ENCODE measurements at places on chromosomes 5 and 9. TPM values are rescaled to one million over a fixed set of nuclear protein-coding genes. Genes with fewer than 3 reads are reported as not detected.

DNA sequence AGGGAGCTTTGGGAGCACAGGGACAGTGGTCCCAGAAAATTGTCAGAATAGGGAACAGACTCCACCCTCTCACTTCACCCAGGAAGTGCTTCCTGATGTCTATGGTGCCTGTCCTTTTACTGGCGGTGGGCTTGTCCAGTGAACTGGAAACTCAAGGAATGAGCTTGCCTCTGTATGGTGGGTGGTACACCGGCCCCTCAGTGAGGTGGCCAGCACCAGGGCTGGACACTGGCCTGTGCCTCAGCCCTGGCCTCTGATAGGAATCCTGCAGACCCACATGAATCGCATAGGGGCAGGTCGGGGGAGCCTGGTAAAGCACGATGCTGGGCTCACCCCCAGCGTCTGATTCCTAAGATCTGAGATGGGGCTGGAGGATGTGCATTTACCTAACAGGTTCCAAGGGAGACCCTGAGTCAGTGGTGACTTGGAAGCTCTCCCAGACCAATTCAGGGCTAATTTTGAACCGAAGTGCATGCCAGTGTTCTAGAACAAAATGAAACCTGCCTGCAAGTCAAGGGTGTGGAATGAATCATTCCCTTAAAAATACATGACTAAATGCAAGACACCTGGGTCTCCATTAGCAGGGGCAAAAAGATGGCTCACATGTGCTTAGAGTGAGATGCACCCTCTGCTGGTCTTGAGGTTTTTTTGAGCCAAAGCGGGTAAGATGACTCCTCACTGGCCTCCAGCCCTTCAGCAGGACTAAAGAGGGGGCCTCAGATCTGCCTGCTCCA lies 178.3 kb downstream of the HSPA4 start:
- no peak for DNase-seq

The ZBED3 gene
- total RNA-seq = 2.6 TPM

DNA sequence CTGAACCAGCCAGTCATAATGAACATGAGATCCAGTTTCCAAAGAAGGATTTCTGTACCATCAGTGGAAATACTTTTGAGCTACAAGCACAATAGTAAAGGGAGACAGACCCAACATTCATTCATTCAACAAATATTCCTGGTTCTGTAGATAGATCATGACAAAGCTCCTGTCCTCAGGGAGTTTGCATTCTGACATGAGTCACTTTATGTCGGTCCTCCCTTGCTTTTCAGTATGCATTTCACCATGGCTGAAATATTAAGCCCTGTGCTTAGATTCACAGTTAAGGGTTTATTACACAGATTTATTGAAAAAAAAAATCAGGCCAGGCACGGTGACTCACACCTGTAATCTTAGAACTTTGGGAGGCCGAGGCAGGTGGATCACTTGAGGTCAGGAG lies 5.4 kb upstream of the MYOT start:
- DNase-seq = no peak

The ADGRD2 gene
- total RNA-seq = not detected

DNA sequence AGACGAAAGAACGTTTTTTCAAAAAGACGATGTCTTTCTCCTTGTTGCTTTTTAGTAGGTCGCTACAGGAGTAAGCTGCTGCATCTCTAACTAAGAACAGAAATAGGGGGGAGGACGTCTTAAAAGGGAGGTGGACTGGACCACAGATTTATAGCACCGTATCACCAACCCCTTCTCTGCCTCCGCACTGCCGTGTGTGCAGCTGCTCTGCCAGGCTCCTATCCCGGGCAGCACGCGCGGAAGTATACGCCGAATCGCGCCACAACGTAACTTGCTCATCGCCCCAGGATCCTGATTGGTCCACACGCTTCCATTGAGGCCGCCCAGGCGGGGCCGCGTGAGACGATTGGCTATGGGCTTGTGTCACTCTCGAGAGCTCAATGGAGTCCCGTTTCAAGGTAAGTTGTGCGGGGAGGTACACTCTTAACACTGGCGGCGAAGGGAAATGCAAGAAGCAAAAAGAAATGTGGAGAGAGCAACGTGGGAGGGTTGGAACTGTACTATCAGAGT lies at the start of gene ELAVL2:
Gene ELAVL2 (minus strand): TSS at position 121 of the 510 bp plus-strand sequence. CDS start 64,006 bp downstream, outside the sequence.
- peak; percentile 80 for DNase-seq

DNA sequence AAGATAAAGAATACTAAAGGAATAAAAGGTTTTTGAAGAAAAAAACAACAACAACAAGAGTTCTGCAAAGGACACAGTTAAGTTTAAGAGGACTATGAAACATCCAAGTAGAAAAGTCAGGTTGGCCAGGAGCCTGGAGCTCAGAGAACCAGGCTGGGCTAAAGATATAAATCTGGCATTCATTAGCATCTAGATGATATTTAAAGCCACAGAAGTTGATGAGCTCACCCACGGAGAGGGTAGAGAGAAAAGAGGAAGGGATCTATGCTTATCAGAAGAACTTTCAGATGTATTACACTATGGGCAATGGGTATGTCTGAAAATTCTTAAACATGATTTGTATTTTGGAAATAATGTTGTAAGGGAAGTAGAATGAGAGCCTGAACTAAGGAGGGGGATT lies 9.9 kb downstream of the MIER3 start:
- DNase-seq = peak; percentile 27

- DNase-seq = no peak
Observed at GRCh38 chr9:133592731-133593409, 16.3 kb downstream of the FAM163B start.

- DNase-seq = no peak
Observed at GRCh38 chr5:154447089-154447725, 1.4 kb downstream of the SAP30L start.

The SEMA5A gene
- 31.5 TPM for total RNA-seq

DNA sequence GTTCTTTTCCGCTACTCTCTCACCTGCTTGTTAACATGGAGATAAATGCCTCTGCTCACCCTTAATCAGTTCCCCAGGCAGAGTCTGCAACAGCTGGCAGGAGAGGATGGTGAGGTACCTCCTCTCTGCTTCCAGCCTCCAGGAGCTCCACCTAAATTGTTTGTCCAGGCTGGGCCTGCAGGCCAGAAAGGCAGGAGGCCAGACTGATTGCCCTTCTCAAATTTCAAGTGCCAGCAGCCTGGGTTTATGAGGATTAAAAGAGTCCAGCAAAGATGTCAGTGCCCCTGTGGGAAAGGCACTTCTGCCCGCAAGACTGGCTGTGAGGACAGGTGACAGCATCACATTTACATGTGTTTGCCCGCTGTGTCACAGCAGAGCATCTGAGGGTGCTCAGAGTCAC lies 19.8 kb downstream of the CORO2A start:
- DNase-seq = no peak

The CFAP157 gene
- total RNA-seq = 0.10 TPM

The LMAN2 gene
- 99.0 TPM for total RNA-seq

- peak; percentile 6 for DNase-seq
Observed at GRCh38 chr5:142152384-142152732, 43.8 kb downstream of the NDFIP1 start.

The GABBR2 gene
- total RNA-seq = 0.39 TPM

GRCh38 chr9:88468226-88468625 lies 66.8 kb upstream of the NXNL2 start:
- no peak for DNase-seq

The FSD1L gene
- total RNA-seq = 9.9 TPM

- no peak for DNase-seq
Observed at GRCh38 chr5:98004463-98004862, 769.0 kb upstream of the RGMB start.

All from skin of body (tissue), 3 donors.